Stimulated activated CD4-positive, alpha-beta T cell treated with anti-CD3 and anti-CD28 coated beads, Interleukin-12 subunit alpha, Interleukin-12 subunit beta, amount 100 ng/mL, for 48 hours (primary cell): ENCODE measurements at places on chromosomes 6 and 20.

DNA sequence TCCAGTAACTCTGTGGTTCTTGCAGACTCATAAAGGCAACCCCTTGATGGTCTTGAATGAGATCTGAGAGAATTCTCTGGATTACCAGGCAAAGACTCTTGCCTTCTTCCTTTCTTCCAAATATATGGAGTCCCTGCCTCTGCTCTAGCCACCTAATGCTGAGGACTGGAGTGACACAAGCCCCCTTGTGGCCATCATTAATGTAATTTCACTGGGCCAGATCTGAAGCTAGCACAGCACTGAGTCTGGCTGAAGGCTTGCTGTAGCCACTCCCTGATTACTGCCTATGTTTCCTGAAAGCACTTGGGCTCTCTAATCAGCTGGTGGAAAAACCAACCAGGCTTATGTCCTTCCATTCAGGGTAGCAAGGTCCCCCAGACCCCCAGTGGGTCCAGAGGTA, 559.3 kb upstream of the IRAK1BP1 start:
- no peak for DNase-seq

DNA sequence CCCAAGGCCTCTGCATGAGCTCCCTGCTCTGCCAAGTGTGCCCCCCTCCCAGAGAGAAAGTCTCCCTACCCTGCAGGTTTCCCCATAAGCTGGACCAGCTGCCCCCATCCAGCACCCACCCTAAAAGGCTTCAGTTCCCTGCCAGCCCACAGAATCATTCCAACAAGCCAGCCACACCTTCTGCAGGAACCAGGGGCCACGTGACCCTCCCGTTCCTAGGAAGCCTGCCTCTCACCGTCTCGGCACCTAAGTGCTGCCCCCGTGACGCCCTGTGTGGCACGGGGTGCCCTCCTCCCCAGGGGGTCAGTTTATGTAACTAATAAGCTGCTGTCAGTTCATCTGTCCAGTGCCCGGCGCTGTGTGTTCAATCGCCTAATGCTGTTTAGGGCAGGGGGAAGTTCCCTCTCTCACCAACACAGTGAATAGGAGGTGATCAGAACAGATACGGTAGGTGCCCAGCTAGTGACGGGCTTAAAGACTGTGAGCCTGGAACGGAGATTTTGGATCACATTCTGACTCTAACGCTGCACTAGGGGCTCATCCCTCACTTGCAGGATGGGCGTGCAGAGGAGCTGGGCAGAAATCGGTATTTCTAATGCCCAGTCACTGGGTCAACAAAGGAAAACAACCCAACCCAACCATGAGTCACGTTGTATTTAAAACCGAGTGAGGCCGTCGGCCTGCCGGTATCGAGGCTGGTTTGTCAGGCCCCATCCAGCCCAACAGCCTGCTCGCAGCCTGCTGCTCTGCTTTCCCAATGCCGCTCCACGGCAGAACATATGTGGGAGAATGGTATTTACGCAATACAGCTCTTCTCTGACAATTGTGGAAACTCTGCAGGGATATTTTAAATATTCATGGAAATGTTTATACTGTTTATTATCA, 56.0 kb downstream of the RAMACL start:
- DNase-seq = no peak

GRCh38 chr6:155039618-155040017, 44.5 kb downstream of the TIAM2 start:
- no peak for DNase-seq

GRCh38 chr6:24358219-24358821, 461 bp upstream of the DCDC2 start:
- no peak for DNase-seq

DNA sequence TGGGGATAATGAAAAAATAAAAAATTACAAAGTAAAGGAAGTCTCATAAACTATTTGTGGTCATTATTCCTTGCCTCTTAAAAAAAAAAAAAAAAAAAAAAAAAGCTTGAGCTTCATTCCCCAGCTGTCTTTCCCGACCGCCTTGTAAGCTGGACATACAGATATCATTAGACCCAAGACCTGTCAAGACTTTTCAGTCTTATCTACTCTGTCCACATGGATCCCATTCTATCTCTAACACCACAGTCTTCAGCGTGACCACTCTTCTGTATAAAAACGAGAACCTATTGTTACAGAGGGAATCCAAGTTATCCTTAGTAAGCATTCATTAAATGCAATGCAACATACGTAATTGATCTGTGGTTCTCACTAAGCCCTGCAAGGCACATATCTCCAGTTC, 423.5 kb downstream of the MEI4 start:
- DNase-seq = no peak
